Stimulated activated CD4-positive, alpha-beta T cell treated with anti-CD3 and anti-CD28 coated beads, Interleukin-15, amount 100 ng/mL, for 1 hour (primary cell): ENCODE measurements at places on chromosomes 11 and 22.

- DNase-seq: no peak
These were observed 642.9 kb upstream of the KIRREL3 start for GRCh38 chr11:127643268-127644058.

DNA sequence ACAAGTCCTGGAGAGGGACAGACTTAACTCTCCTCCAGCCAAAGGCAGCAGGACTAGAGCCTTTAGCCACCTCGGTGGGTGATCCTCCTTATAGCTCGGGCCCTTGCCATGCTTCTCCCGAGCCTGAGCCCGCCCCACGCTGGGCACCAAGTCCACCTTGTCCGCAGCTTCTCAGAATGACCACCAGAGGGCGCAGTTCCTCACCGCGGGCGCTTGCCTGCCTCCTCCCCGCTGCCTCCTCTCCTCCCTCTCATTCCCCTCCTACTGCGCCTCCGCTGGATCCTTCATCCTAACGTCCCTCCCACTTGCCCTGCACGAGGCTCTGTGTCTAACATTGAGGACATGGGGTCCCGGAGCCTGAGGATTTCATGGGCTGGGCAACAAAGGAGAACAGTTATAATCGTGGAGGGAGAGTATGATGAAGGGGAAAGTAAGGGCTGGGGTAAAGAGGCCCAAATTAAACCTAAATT, 11.3 kb upstream of the MOGAT2 start:
- peak; percentile 42 for DNase-seq

GRCh38 chr11:15704064-15704463, 589.3 kb downstream of the INSC start:
- no peak for DNase-seq

DNA sequence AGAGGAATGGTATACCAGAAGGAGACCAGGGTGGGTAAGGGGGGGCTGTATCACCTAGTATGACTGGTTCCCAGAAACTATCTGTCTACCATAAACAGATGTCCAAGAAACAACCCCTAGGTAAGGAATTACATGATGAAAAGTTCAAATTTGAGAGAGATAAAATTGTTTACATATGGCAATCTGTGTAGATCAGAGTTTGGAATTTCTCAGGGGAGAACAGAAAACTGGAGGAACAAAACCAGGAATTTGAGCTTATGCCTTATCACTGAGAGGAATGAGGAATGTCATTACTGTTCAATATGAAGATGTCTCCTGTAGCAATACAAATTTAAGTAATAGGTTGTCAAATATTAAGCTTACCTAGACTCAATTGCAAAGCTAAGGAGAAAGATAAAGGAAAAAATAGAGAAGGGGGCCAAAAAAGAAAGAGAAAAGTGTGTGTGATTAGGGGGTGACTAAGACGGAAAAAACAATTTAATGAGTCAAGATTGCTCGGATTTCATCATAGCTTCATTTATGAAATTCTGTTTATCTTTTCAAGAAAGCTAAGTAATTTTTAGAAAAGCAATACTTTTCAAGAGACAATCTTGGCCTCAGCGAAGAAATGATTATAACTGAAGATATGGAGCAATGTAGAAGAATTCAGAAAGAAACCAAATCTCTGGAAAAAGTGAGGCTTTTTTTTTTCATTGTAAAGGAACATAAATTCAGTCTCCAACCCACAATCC, 117.8 kb downstream of the APOL5 start:
- no peak for DNase-seq

GRCh38 chr22:25419247-25420113, 145.0 kb upstream of the GRK3 start:
- DNase-seq: no peak

GRCh38 chr22:23305922-23306374, 125.6 kb downstream of the BCR start:
- no peak for DNase-seq

DNA sequence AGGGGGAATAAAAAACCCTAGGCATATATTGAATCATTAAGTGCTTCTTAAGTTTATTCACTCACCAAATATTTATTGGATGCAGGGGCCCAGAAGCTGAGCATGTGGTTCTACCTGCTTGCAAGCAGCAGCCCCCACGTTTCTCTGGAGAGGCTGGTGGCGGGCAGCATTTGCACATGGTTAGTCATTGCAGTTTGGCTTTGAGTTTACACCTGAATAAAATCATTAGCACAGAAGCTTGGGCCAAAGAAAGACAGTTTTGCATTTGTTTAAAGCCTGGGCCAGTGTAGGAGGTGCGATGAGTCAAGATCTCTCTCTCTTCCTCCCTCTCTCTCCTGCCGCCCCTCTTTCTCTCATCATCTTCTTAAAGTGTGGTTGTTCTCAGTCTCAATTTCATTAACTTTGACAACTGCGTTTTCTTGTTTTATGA, 72.6 kb downstream of the C22orf31 start:
- DNase-seq: no peak

GRCh38 chr11:129184581-129184980, 7.5 kb downstream of the ARHGAP32 start:
- DNase-seq: no peak

- DNase-seq: no peak
These were observed 39.8 kb downstream of the AMPD3 start for GRCh38 chr11:10494636-10495463.

DNA sequence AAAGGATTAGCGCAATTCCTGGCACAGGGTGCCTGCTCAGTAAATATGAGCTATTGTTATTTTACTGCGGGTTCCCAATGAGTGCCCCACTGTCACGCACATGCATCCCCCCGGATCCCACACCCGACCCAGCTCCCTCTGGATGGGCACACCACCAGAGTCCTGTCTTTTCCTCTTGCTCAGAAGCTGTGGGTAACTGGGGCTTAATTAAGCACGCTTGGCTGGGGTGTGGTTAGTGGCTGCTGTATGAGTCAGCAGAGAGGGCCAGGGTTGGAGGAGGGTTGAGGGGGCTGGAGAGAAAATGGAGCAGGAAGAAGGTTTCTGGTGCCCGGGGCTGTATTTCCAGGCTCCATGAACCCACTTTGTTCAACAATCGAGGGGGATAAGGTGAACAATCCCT, 30.3 kb upstream of the NECTIN1 start:
- DNase-seq: no peak

DNA sequence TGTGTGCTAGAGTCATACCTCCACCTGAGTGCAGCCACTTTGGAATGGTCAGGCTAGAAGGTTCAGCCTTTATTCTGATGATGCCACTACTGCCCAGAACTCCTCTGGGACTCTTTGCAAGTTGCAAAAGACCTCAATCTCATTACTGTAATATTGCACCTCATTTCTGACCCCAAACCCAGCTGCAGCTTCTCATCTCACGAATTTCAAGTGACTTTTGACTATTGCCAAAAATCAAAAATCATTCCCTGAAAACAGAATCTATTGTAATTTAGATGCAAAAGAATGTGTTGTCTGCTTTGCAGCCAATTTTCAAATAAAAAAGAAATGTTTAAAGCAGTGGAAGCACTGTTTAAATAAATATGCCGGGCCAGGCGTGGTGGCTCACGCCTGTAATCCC, 25.2 kb downstream of the GVQW3 start:
- no peak for DNase-seq

- DNase-seq: no peak
These were observed 3.0 kb upstream of the ANKK1 start for GRCh38 chr11:113384551-113384950.

GRCh38 chr22:46084943-46085827, 65.1 kb upstream of the PPARA start:
- no peak for DNase-seq

DNA sequence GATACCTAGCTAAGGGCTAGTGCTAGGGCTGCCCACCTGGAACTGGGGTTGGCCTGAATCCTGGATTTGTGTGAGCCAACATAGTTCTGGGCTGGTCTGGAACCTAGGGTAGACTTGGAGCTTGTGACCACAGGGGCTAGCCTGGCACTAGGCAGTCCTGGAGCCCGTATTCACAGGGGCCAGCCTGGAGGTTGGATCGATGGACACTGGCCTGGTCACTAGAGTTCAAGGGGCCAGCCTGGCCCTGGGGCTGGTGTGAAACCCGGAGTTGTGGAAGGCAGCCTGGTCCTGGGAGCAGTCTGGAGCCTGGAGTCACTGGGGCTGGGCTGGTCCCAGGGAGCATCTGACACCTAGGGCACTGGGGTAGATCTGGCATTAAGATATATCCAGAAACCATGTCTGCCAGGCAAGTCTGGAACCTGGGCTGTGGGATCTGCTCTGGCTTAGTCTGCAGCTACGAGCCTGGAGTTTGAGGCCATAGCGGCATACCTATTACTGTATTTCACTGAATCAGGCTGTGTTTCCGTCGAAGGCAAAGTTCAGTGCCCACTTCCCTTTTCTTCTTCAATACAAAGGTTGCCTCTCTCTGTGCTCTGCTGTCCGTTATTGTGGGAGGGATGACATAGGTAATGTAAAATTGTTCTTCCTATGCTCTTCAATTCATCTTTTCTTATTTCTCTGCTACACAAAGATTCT, 9.1 kb upstream of the GLYATL1B start:
- DNase-seq: no peak

DNA sequence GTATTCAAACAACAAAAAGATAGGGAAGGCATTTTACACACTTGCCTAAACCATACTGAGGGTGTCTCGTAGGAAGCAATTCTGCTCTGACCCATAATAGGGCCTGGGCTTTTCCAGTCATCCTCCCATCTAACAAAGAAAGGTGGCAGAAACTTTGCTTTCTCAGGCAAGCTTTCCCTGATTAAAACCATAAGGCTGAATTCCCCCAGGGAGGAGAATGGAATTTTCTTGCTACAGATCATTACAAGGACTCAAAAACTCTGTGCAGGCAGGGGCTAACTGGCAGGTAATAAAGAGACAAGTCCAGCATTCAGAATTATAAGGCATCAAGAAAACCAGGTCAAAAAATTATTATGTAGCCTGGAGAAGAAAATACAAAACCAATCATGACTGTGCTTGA, 90.4 kb downstream of the RBFOX2 start:
- no peak for DNase-seq

GRCh38 chr11:112306230-112306629, 45.6 kb upstream of the PLET1 start:
- no peak for DNase-seq

DNA sequence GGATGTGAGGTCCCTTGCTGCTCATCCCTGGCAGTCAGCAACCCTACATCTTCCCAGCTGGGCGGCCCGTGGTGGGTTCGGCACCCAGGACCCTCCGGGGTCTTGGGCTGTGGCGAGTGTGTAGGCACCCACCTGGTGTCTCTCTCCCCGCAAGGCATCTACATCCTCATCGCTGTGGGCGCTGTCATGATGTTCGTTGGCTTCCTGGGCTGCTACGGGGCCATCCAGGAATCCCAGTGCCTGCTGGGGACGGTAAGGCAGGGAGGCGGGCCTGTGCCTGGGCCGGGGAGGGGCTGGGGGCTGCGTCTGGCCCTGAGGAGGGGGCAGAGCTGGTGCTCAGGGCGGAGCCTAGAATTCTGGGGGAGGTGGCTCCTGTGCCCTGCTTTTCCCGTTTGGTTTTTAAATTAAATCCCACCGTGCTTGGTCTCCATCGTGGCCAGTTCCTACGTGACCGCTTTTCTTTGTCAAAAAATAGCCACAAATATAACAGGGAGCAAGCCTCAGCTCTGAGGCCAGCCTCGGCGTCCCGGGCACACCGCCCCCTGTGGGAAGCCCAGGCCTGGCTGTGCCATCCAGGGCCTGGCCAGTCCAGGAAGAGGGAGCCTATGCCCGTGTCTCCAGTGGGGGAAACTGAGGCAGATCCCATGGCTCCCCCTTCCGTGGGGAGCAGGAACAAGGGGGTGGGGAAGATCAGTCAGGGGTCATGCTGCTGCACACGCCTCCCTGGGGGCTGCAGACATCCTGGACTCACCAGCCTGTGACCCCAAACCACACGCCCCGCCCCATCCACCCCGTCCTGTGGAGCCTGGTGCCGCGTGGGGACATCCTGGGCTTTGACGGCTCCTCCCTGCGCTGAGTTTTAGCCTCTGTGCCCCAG, 6.4 kb upstream of the TSSC4 start:
- DNase-seq: no peak

DNA sequence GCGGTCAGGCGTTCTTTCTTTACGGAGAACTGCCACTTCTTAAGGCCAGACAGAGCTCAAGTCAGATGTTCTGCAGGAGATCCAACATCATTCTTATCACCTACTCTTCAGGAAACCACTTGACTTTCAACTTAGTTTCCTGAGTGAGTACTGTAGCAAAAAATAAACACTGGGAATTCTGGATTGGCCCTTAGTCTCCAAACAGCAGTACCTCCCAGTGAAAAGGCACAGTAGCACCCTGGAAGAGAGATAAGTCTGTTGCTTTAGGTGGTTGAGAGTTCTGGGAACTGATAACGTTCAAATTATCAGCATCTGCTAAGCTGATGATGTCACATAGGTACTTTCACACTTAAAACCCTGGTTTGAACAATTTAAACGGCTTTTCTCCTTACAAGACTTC, 971.8 kb upstream of the TENM4 start:
- DNase-seq: no peak
